ENCODE measurements at places on chromosomes 11 and 22.

DNA sequence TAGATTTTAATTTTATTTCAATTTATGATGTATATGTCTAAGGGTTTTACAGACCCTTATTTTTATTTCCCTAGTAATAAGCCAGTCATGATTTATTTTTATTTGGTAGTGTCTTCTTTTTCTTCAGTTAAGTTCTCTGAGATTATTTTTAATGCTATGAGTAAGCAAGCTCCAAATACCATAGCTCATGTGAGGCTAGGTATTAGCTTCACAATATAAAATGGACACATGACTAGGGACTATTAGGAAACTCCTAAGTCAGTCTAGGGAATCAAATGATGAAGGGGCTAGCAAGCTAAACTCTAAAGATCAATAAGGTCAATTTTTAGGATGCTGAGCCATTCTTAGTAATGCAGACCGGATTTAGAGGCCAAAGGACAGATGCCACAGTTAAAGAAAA lies 45.9 kb downstream of the CKAP5 start:
- DNase-seq, result no peak

GRCh38 chr11:70448983-70449567 lies 50.7 kb downstream of the CTTN start:
- DNase-seq, result no peak

DNA sequence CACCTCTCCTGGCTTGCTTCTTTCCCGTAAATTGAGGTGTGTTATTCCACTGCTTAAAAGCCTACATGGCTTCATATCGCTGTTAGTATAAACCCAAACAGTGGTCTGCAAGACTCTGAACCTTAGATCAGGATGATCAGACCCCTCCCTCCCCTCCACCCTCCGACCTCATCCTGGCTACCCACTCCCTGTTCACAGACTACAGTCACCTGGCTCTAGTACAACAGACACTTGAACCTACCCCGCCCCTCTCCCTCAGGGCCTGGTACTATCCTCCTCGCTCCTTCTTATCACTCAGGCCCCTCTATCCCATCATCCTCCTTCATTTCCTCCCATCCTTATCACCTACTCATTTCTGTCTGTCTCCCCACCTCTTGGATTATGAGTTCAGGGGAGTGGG lies 20.1 kb downstream of the PTPRJ start:
- DNase-seq, result no peak

DNA sequence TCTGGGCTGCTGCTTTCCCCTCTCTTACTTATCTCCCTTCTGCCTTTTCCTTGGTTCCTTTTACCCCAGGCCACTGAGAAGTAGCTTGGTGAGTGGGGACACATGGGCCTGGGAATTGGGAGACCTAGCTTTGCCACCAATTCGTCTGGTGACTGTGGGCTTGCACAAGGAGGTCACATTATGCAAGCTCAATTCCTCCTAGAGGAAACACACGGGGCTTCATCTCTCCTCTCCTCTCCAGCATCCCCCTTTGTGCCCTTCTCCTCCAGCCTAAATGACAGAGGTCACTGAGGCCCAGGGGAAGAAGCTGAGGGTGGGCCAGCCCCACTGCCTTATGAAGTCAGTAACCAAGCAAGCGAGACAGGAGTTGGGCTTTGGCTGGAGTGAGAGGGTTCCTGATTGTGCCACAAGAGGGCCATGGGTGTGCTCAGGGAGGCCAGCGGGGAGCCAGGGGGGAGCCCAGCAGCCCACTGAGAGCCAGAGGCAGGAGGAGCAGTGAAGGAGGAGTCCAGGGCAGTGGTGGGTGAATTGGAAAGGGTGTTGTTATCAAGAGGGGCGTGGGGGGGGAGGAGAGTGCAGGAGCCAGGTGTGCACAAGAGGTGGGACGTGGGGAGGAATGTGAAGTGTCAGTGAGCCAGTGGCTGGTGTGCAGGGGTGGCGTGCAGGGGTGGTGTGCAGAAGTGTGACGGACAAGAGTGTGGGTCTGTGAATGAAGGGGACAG lies 2.0 kb downstream of the CLCF1 start:
- no peak for DNase-seq

DNA sequence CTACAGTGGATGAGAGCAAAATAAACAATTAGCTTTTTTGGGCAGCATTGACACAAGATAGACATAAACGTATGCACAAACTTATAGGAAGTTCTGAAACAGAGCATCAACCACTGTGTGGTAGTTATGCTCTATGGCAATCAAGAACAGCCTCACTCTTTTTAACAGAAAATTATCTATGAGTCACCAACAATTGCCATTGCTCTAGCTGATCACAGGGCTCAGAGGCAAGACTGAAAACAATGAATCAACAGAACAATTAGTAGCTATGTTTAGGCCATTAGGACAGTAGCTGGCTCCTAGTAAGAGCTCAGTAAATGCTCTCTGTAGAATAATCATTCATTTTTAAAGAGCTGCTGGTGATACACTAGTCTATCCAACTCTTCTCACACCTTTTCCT lies 34.9 kb upstream of the PICALM start:
- no peak for DNase-seq

- no peak for DNase-seq
Measured at GRCh38 chr11:3171931-3172560, 6.9 kb upstream of the OSBPL5 start.

GRCh38 chr11:13042873-13043342 lies 33.8 kb downstream of the RASSF10 start:
- no peak for DNase-seq

DNA sequence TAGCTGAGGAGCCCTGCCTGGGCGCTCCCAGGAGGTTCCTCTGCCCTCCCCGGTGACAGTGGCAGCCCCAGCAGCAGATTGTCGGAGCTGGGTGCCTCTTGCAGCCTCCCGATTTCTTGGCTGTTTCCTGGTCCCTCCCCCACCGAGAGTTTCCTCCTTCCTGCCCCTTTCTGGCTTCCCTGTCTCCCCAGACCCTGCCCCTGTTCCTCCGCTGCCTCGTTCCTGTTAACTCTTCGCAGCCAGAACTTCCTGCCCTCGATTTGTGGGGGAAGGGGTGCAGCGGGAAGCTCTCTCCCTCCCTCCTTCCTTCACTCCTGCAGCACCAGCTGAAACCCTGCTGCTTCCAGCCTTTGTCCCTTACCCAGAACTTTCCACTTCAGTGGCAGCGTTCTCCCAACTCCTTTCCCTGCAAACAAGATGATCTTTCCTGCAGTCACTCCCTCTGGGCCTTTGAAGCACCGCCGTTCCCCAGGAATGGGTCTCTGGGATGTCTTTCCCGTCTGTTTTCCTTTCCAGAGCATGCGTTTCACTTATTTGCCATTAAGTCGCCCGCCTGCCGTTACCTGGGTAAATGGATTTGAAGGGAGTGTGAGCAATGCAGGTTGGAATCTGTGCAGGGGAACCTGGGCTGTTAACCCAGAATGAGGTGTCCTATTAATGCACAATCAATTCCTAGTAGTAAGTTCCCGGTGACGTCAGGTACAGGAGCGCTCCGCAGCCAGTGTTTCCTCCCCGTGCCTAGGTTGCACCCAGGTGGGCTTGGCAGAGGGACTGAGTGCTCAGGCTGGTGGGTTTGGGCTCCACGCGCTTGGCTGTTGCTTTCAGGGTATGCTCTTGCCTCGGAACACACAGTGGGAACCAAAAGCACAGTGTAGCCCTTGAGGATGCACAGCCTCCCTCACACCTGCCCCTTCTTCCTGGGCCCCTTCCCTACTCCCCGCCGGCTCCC lies 4.3 kb downstream of the GRK2 start:
- DNase-seq, result no peak

DNA sequence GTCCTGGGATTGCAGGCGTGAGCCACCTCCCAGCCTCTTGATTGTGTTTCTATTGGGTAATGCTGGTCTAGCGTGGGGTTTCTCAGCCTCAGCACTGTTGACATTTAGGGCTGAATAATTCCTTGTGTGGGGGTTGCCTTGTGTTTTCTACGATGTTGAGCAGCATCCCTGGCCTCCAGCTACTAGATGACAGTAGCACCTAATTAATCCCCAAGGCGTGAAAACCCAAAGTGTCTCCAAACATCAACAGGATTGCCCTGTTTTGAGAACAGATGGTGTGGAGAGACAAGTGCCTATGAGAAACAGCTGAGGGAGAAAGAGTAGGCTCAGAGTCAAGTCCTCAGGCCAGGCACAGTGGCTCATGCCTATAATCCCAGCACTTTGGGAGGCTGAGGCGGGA lies 67.2 kb downstream of the SGSM1 start:
- no peak for DNase-seq

DNA sequence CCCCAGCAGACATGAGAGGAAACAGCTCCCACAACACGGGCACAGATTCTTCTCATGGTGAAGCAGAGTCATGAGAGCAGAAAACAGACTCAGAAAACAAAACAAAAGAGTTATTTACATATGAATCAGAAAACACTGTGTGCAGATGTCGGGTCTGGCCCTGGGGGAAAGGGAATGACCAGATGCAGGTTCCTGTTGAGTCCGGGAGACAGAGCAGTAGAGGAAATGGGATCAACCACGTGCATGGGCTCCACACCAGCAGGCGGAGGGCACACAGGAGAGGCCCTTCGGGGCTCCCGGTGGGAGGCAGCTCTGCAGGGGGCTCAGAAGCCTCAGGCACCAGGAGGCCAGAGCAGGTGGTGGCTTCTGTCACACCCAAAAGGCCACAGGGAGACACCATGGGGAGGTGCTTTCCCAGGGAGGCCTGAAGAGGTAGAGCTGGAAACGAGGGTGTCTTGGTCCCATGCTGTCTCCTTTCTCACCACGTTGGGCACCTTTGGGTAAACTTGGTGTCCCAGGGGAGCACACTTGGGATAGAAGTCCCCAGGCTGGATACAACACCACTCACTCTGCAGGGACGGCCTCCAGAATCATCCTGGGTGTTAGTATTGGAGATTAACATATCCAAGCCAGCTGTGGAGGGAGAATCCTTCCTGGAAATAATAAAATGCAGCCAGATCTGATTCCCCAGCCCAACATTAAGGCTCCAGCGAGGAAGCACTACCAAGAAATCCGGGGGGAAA lies 764.7 kb downstream of the BRD1 start:
- DNase-seq, result no peak

GRCh38 chr11:66881451-66881835 lies 24.6 kb downstream of the LRFN4 start:
- no peak for DNase-seq

DNA sequence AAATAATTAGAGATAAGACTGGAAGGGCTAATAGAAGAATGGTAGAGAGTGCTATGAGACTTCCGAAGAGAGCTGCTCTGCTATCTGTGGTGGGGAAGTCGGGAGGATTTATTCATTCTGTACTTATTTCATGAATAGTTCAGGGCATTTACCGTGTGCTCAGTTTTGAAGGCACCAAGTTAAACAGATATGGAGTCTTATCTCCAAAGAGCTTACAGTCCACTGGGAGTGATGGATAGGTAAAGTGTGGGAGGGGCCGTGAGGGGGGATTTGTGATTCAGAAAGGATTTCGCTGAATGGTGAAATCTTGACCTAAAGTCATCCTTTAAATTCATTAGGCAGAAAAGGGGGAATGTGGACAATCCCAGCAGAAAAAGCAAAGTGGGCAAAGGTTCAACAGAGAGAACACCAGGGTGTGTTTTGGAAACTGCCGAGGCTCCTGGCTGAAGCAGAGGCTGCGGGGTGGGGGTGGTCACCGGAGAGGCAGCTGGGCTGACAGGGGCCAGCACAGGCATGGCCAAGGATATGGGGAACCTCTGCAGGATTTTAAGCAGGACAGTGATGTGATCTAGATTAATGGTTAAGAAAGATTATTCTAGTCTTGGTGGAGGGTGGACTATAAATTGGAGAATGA lies 91.2 kb downstream of the UBASH3B start:
- DNase-seq, result no peak

DNA sequence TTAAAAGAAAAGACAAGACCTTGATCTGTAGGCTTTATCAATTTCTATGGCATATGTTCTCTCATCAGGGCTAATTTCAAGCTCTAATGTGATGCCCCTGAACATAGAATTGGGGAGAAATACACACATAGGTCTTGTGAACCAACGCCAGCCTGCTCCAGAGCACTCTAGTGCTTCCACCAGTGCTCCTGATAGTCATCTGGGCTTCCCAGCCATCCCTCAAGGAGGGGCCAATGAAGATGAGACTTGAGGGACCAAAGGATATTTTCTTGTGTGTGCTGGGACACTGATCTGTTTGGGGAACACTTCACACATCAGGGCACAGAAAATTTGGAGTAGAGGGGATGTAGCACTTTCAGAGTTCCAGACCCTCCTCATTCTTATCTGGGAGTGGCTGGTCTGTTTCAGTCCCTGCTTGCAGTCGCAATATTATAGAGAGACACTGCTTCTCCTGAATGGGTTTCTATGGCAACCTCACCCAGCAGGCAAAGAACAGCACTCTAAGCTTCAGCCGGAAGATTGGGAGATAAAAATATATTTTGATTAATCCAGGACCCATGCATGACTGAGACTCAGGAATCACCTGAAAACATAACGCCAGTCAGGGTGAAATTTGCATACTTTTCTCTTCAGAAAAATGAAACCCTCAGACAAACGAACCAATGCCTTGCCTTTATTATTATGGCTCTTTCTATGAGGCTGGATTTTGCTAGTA lies 28.4 kb upstream of the SCN3B start:
- DNase-seq, result no peak

DNA sequence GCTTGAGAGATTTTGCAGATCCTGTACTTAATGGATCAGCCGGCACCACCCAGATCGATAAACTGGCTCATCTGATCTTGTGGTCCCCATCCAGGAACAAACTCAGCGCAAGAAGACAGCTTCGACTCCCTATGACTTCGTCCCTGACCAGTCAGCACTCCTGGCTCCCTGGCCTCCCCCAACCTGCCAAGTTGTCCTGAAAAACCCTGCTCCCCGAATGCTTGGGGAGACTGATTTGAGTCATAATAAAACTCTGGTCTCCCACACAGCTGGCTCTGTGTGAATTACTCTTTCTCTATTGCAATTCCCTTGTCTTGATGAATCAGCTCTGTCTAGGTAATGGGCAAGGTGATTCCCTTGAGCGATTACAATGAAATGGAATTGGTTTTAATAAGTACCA lies 29.5 kb downstream of the OR2AG2 start:
- no peak for DNase-seq

GRCh38 chr11:64659417-64660144 lies 63.4 kb downstream of the NRXN2 start:
- DNase-seq, result no peak

DNA sequence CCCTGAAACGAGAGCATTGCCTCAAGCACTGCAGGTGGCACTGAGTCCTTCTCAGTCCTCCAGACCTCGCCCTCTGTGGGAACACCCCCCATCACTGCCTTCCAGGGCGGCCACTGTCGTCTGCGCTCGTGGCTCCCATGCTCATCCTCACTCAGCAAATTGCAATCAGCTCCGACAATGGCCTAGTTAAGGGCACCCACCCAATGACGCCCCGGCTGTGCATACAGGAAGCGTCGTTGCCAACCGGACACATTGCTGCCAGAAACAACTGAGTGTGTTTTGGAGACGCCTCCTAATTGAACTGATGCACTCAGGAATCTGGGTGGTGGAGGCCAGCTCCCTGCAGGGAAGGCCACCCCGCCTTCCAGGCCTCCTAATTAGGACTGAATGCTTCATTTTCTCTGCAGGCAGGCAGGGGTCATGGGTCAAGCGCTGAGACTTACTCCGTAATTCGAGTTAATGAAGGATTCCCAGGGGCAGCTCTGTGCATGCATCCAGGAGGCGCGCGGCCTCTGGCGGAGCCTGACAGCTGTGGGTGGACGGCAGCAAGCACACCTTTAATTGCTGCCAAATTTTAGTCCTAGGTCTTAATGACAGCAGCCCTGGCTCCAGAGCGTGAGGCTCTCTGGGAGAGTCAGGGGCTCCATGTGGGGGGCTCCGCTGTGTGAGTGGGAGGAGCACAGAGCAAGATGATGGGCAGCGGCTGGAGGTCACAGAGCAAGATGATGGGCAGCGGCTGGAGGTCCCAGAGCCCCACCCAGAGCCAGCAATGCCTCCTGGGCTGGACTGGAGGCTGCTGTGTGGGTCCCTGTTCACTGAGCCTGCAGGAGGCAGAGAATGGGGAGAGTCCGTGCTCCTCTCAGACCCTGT lies 199.0 kb downstream of the BRD1 start:
- DNase-seq, result peak; percentile 79

Measured in NCI-H748 treated with DMSO at 0.1 percent for 48 hours (cell line).